ENCODE measurements at places on chromosomes 1 and 21. TPM values are rescaled to one million over a fixed set of nuclear protein-coding genes. Genes with fewer than 3 reads are reported as not detected.

TMPRSS15 gene
- not detected for total RNA-seq

S100A7 gene
- total RNA-seq: not detected

FLG2 gene
- total RNA-seq: not detected

FAM72C gene
- not detected for total RNA-seq

RXRG gene
- total RNA-seq: 3.9 TPM

NHLH1 gene
- not detected for total RNA-seq

TLCD4 gene
- 8.6 TPM for total RNA-seq

FCRL5 gene
- 0.50 TPM for total RNA-seq

OR10J1 gene
- not detected for total RNA-seq

HSD11B1 gene
- total RNA-seq: 17.2 TPM

SLC25A34 gene
- total RNA-seq: 0.97 TPM

ACTN2 gene
- total RNA-seq: 9.1 TPM

NECTIN4 gene
- total RNA-seq: not detected

HCN3 gene
- 1.0 TPM for total RNA-seq

HTR6 gene
- not detected for total RNA-seq

DCST2 gene
- total RNA-seq: not detected

CA14 gene
- not detected for total RNA-seq

RAB42 gene
- total RNA-seq: 2.1 TPM

CD5L gene
- not detected for total RNA-seq

KRTAP7-1 gene
- not detected for total RNA-seq

SH2D1B gene
- total RNA-seq: not detected

C1orf94 gene
- total RNA-seq: not detected

GUCA2A gene
- not detected for total RNA-seq

S1PR1 gene
- 63.5 TPM for total RNA-seq

PLA2G2F gene
- total RNA-seq: not detected

ADORA1 gene
- 1.7 TPM for total RNA-seq

OR2T11 gene
- not detected for total RNA-seq

C1QTNF12 gene
- total RNA-seq: not detected

TNFRSF25 gene
- 9.1 TPM for total RNA-seq

CACHD1 gene
- 10.7 TPM for total RNA-seq

NBPF10 gene
- total RNA-seq: 1.3 TPM

DDR2 gene
- 194 TPM for total RNA-seq

FMO1 gene
- 0.34 TPM for total RNA-seq

Data from esophagus muscularis mucosa (tissue), 4 donors.